ENCODE measurements at places on chromosomes 1 and 21.

DNA sequence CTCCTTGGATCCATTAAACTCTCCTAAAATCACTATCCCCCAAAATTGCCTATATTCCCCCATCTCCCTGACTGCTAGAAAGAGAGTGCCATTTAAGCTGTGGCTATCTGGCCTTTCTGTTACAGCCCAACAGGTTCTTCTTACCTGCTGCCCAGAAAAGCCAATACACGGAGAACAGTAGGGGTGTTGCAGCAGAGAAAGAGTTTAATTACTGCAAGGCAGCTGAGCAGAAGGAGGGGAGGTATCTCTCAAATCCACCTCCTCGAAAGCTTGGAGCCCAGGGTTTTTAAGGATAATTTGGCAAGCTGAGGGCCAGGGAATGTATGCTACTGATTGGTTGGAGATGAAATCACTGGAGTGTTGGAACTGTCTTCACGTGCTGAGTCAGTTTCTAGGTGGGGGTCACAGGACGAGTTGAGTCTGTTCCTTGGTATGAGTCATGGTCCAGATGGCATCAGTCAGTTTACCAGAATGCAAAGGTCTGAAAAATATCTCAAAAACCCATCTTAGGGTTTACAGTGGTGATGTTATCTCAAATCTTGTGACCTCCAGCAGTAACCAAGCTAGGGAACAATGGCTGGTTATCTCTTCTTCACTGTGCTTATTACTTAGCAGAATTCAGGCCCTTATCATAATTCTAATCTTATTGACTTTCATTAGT lies 89.8 kb downstream of the SMYD3 start:
- no peak for DNase-seq

- DNase-seq = no peak
Observed at GRCh38 chr1:190616235-190616634, 138.6 kb upstream of the BRINP3 start.

- DNase-seq = no peak
Observed at GRCh38 chr1:41233708-41234107, 8.4 kb downstream of the SCMH1 start.

DNA sequence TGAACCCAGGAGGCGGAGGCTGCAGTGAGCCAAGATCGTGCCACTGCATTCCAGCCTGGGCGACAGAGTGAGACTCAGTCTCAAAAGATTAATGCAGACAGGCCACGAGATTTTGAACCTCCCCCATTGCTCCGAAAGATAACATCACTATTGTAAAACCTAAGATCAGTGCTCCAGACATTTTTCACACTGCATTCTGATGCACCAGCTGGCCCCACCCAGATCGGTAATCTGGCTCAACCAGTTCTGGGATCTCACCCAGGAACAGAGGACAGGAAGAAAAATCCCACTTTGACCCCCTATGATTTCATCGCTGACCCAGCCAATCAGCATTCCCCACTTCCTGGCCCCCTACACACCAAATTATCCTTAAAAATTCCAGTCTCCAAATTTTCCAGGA lies 10.7 kb upstream of the CSRP1 start:
- no peak for DNase-seq

Data from NCI-H1417 treated with DMSO at 0.1 percent for 48 hours (cell line).